Fibroblast of lung (primary cell): ENCODE measurements at places on chromosomes 2 and 18.

GRCh38 chr2:4668381-4668780 is 965.0 kb downstream of the DCDC2C start:
- DNase-seq: no peak

GRCh38 chr2:189281201-189281600 is 101.6 kb upstream of the COL5A2 start:
- peak; percentile 76 for DNase-seq

DNA sequence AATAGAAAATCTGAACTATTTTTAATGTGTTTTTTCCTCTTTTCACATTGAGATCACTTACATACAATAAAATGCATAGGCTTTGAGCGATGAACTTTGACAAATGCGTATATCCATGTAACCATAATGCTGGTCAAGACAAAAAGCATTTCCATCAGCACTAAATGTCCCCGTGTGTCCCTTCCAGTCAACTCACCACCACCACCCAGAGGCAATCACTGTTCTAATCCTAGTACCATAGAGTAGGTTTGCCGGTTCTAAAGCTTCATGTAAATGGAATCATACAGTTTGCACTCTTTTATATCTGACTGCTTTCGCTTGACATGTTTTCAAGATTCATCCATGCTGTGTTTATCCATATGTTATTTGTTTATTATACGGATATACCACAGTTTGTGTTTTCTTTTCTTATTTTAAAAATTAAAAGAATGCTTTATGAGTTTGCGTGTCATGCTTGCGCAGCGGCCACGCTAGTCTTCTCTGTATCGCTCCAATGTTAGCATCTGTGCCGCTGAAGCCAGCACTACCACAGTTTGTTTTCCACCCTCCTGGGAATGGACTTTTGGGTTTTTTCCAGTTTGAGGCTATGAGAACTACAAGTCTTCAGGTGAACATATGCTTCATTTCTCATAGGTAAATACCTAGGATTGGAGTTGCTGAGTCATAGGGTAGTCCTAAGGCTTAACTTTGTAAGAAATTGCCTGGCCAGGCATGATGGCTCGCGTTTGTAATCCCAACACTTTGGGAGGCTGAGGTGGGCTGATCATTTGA is 197.5 kb upstream of the CHAC2 start:
- no peak for DNase-seq

GRCh38 chr2:121664086-121664485 is 14.8 kb upstream of the CLASP1 start:
- DNase-seq: no peak

GRCh38 chr2:207338220-207338607 is 172.5 kb upstream of the KLF7 start:
- DNase-seq: no peak

GRCh38 chr18:32669549-32670165 is 103.2 kb downstream of the KLHL14 start:
- DNase-seq: no peak

- DNase-seq: no peak
Observed at GRCh38 chr18:25373432-25374179, 21.6 kb upstream of the ZNF521 start.

GRCh38 chr18:74496508-74497323 is 553 bp downstream of the CNDP2 start:
- DNase-seq: peak; percentile 57

DNA sequence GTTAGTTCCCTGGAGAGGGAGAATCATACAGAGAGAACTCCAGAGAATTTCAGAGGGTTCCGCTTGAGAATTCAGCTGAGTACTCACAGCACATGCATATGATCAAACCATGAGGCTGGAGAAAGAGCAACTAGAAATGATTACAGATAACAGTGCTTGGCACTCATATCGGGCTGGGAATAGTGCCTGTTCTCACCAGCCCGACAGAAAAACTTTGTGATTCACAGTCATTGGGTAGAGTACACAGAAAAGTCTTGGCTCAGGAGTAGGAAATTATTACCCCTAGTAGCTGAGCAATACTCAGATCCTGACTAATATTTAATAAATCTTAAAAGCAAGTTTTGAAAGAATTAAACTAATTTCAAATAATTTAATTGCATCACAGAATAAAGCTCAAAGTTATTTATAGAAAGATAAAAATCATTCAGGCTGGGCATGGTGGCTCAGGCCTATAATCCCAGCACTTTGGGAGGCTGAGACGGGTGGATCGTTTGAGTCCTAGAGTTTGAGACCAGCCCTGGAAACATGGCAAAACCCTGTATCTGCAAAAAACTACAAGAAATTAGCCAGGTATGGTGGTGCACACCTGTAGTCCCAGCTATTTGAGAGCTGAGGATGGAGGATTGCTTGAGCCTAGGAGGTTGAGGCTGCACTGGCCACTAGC is 6.8 kb downstream of the WDPCP start:
- peak; percentile 73 for DNase-seq

- no peak for DNase-seq
Observed at GRCh38 chr18:40631319-40631718, 1323.7 kb upstream of the PIK3C3 start.

- no peak for DNase-seq
Observed at GRCh38 chr2:11444737-11445136, 21.2 kb downstream of the E2F6 start.

GRCh38 chr2:54143780-54144179 is 28.4 kb downstream of the ACYP2 start:
- DNase-seq: no peak

GRCh38 chr2:11363868-11364564 is 19.6 kb upstream of the ROCK2 start:
- DNase-seq: no peak

GRCh38 chr18:32040936-32041335 is 22.3 kb downstream of the RNF125 start:
- no peak for DNase-seq

DNA sequence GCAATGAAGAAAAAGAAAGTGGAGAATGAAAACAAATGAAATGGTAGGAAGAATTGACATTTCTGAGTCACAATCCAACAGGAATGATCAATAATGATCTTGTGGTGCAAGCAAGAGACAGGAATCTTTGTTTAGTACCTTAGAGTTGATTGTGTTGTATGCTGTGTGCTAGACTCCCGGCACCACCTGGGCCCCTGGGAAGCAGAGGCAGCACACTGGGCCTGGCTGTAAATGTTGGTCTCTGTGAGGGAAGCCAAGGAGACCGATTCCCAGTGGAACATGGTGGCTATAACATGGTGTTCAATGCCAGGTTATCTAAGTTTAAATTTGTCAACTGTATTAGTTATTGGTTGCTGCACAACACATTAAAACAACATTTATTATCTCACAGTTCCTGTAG is 9.8 kb upstream of the CWC22 start:
- no peak for DNase-seq

GRCh38 chr2:23756593-23757292 is 170.2 kb downstream of the ATAD2B start:
- no peak for DNase-seq
